NCI-H345 (cell line): ENCODE measurements at places on chromosomes 3 and 15.

GRCh38 chr3:161310649-161311423 is 60.5 kb downstream of the SPTSSB start:
- no peak for DNase-seq

DNA sequence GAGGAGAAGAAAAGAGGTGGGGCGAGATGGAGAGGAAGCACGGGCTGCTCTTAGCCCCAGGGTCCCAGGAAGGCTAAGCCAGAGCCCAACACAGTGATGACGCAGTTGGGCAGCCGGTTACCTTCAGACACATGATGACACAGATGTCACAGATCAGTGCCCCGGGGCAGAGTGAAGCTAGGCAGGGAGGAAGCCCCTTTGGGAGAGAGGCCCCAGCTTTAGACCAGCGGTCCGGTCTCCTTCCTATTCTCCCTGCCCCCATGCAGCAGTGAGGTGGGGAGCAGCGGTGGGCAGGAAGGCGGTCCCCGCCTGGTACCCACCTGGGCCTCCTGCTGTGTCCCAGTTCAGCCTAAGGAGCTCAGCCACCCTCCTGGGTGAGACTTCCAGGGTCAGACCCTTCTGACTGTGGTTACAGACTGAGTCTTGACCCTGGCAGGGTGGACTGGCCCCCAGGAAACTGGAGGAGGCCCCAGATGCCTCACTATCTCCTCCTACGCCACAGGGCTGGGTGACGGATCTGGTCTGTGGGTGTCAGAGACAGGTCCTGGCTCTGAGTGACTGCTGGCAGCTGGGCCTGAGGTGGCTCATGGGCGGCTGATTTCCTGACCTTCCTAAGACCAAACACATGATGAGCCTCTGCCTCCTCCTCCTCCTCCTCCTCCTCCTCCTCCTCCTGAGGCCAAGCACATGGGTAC is 38.8 kb upstream of the LINGO1 start:
- no peak for DNase-seq

DNA sequence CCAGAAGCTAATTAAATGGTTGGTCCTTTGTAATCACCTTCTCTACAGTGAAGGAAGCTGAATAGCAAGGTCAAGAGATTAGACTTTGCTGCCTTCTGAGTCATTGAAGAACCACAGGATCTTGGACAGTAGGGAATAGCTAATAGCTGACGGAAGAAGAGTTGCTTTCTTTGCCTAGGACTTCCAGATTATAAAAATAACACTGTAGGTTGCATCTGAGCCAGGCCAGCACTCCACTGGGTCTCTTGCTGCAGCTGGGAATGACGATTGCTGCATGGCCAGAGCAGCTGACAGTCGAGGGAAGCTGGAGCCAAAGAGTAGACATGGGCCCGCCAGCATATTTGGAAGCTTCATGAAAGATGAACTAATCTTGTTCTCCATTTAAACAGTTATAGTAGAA is 81.5 kb upstream of the KCNMB2 start:
- no peak for DNase-seq

- DNase-seq, result no peak
Observed at GRCh38 chr3:197149528-197149927, 119.9 kb upstream of the MELTF start.

GRCh38 chr3:150146991-150147761 is 176.5 kb upstream of the PFN2 start:
- no peak for DNase-seq

- peak; percentile 46 for DNase-seq
Observed at GRCh38 chr3:182618981-182619591, 174.2 kb upstream of the ATP11B start.

GRCh38 chr15:39413558-39413957 is 167.3 kb upstream of the THBS1 start:
- DNase-seq, result no peak

DNA sequence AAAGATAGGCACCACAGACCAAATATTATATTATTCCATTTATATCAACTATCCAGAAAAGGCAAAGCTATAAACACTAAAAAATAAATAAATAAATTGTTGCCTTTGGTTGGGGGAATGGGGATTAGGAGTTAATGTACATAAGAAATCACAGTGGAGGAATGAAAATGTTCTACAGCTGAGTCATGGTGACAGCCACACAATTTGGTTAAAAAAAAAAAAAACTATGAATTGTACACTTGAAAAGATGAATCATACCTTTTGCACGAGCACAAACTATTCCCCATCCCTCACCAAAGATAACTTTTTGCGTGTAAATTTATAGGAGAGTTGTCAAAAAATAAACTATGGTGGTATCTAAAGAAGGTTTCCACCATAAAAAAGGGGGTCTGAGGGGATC is 103.2 kb downstream of the TBC1D5 start:
- DNase-seq, result no peak

- no peak for DNase-seq
Observed at GRCh38 chr3:51819709-51820406, 40.8 kb upstream of the IQCF6 start.

GRCh38 chr3:102505542-102505941 is 70.7 kb downstream of the ZPLD1 start:
- no peak for DNase-seq

- DNase-seq, result no peak
Observed at GRCh38 chr3:192959773-192960172, 42.1 kb upstream of the MB21D2 start.

- no peak for DNase-seq
Observed at GRCh38 chr15:88181613-88182012, 74.9 kb downstream of the NTRK3 start.
